Non-pigmented ciliary epithelial cell (primary cell): ENCODE measurements at places on chromosomes 12 and 14.

DNA sequence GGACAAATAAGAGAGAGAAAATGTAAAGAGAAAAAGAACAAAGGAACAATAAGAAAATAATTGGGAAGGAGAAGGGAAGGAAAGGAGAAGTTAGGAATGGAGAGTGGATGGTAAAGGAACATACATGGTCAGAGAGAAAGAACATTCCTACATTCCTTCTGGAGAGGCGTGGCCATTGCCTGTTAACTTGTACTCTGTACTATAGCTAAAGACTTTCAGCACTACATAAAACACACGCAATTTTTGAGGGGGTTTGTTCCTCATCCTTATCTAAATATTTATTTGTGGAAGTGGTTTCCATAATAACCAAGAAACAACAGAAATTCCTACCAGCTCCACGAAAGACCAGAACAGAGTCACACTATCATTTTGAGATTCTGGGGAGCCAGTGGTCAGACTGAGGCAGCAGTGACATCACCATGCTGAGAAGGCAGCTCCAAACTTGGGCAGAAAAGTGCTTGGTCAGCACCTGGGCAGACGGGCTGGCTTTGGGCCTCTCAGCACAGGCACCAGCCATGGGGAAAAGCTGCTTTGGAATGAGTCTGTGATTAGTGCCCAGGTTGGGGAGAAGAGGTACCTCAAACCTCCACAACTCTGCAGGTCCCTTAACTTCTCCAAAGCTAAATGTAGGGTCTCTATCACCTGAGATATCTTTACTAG, 125.9 kb upstream of the NTF3 start:
- DNase-seq = no peak

- no peak for DNase-seq
These were observed 160.0 kb upstream of the SOX5 start for GRCh38 chr12:24109381-24110039.

DNA sequence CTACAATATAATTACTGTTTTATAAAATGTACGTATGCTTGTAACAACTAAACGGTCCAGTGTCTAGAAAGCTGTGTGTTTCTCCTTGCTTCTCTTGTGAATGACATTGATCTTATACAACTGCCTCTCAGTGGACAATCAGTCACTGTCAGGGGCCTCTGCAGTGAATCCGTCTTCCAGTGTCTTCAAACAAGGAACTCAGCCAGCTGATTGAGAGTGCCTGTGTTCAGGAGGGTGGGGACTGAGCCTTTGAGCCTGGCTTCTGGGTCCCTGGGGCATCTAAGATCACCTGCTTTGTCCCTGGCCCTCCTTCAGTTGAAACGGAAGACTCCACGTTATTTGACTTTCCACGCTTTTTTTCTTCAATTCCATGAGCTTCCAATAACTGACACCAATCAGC, 133.1 kb upstream of the SFSWAP start:
- no peak for DNase-seq

GRCh38 chr14:73786636-73787485, 64.8 kb upstream of the PTGR2 start:
- DNase-seq = no peak

GRCh38 chr14:46250113-46250703, 401.4 kb downstream of the RPL10L start:
- peak; percentile 4 for DNase-seq

GRCh38 chr12:47981496-47982260, 18.3 kb downstream of the TMEM106C start:
- no peak for DNase-seq
